ENCODE measurements at places on chromosomes 6 and 20.
A peak's percentile ranks its signal among the peaks of the same experiment; 100 is the strongest.

DNA sequence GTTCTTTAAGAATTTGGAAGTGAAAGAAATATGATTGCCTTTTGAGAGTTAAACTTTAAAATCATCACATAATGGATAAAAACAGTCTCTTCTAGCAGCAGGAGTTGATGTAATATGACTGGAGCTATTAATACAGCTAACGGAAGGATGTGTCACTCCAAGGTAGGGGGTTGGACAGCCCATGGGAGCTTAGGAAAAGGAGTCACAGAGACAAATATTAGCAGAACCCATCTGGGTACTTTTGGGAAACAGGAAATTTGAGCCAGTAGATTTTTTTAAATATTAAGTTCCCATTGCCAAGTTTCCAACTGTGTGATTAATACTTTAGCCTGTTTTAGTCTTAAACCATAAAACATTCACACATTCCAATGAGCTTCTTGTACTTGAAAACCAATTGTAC lies 164.7 kb upstream of the RIMS1 start:
- no peak for DNase-seq

DNA sequence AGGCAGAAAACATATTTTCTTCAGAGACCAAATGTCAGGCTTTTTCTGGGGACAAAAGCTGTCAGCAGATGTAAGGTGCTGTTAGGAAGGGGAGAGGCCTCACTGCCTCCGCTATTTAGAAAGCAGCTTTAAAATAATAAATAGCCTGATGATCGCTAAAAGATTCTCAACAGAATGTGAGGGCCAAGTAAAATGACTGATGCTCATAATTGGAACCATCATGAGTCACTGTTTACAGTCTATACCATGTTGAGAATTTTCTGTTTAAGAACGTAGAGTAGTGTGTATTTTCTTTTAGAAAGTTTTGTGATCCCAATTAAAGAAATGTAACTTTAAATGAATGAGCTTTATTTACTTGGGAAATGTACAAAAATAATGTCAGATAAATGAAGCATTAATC lies 220.0 kb downstream of the CLIC5 start:
- peak; percentile 27 for DNase-seq

- no peak for DNase-seq
These were observed 97.7 kb downstream of the SLC16A10 start for GRCh38 chr6:111184827-111185532.

DNA sequence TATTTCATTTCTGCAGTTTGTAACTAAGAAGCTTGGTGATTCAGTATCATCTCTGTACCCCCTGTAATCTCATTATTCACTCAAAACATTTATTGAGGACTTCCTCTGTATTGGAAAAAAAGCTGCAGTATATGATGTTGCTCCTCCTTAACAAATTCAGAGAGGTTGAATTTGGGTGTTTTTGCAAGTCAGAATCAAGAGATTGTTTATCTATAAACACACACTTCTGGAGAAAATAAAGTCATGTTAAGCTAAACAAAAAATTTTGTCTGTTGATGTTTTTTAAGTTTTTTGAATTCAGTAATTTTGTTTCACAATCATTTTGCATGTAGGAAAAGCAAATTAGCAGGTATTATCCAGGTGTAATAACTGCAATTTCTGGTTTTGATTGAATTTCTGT lies 11.4 kb upstream of the RHAG start:
- DNase-seq = no peak

GRCh38 chr6:132412656-132413498 lies 11.6 kb upstream of the MOXD1 start:
- DNase-seq = no peak

GRCh38 chr6:119390247-119390793 lies 40.8 kb upstream of the MAN1A1 start:
- no peak for DNase-seq

- DNase-seq = no peak
These were observed 334.3 kb downstream of the TFAP2A start for GRCh38 chr6:10080561-10080960.

DNA sequence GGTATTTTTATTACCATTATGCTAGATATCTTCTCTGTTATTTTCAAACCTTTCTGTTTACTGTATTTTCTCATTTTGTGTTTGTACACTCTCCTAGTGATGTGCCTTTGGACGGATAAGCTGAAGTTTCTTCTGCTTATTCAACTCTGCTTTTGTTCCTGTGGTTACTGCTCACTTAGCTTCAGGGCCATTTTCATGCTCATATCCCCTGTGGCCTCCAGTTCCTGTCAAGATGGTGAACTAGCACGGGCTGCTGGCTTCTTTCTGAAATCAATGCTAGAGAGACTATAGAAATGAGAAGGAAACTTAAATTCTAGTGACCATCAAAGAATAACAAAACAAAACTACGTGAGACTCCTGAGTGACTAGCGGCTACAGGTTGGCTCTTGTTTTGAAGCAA lies 6.8 kb upstream of the CST8 start:
- no peak for DNase-seq

DNA sequence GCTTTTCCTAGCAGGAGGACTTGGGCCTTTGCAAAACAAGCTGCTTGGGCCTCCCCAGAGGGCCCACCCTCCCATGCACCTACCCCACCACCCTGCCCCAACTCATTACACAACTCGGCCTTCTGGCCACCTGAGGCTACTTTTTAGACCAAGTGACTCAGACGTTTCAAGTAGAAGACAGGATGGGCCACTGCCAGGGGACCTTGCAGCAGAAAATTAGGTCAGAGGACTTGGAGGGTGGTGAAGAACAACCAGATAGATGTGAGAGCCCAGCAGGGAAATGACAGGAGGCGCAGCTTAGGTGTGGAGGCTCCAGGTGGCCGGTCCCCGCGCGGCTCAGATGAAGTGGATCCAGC lies 1.4 kb downstream of the PPP1R3D start:
- peak; percentile 73 for DNase-seq

DNA sequence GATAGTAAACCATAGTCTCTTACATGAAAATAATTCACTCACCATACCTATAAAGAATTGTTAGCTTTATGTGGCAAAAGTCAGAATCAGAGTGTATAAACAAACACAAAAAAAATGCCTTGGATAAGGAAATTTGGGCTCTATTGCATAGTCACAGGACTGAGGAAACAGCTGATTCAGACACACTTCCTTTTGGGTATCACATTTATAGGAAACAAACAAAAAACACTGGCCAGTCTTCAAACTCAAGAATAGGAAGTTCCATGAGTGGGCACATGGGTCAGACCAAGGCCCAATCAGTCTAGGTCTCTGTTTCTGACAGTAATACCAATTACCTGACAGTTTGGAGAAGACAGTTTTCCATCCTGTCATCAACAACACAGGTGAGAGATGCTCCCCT lies 8.0 kb downstream of the SLC18B1 start:
- DNase-seq = no peak

GRCh38 chr6:134934793-134935485 lies 15.0 kb downstream of the ALDH8A1 start:
- DNase-seq = peak; percentile 61
